ENCODE measurements at places on chromosomes 5 and 9.

- no peak for DNase-seq
Observed at GRCh38 chr5:148686660-148687059, 32.3 kb upstream of the HTR4 start.

DNA sequence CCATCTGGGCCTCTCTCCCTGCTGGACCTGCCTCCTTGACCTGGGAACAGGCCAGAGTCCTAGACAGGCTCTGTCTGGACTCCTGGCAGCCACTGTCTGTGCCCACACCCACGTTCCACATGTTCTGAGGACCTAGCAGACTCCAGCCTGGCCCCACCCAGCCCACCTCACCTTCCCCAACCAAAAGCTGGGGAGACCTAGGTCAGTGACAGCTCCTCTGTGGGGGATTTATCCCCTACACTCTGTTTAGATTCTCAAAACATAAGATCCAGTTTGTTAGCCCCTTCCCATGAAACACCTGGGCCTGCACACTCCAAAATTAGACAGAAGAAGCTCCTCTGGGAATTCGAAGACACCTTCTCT lies 59.8 kb upstream of the ADAMTS2 start:
- no peak for DNase-seq

GRCh38 chr5:143426437-143426991 lies 23.0 kb upstream of the NR3C1 start:
- no peak for DNase-seq

GRCh38 chr9:16282216-16282615 lies 588.3 kb downstream of the BNC2 start:
- no peak for DNase-seq

- no peak for DNase-seq
Observed at GRCh38 chr9:37036371-37036775, 2.3 kb upstream of the PAX5 start.

GRCh38 chr9:115046824-115047223 lies 71.1 kb downstream of the TNC start:
- DNase-seq = no peak

- no peak for DNase-seq
Observed at GRCh38 chr5:59301727-59302126, 591.8 kb downstream of the PDE4D start.

DNA sequence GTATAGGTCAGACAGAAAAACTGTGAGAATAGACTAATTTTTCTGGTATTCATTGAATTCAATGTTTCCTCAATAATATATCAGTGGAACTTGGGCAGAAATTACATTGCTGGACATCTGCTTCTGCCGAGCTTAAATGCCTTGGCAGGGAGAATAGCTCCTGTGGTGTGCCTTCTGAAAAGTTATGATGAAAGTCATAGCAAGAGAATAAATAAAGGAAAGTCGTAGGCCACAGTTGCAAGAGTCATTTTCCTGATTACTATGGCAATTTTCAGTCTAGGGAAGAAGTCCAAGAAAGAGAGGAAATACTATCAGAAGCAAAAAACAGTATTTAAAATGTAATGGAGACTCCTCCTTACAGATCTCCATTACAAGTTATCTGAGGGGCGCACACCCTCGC lies 1596.1 kb upstream of the WWC1 start:
- no peak for DNase-seq

DNA sequence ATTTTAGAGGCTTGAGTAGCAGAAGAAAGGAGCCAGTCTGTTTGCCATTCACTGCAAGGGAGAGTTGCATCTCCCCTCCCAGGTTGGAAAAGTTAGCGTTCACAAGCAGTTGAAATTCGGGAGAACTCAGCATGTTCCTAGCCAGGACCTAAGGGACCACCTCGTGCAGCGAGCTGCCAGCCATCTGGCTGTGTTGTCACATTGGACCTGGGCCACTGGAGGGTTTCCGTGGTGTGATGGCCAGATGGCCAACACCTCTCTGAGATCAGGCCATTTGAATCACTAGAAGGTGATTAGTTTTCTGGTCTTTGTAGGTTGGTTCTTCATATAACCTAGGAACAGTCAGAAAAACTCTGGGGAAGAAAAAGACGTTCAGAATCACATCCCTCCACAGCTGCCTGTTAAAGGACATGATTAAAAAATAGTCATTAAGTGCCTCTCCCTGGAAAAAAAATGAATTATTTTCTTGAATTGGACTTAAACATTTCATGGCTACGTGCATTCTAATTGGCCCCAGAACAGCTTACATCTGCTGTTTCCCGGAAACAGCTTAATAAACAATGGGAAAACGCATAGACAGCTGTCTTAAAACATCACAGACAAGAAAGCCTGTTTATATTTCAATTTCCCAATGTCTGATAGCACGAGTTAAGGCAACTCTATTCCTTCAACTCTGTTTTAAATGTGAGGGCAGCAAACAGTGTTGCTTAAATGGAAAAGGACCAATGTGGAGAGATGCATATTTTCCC lies 303.9 kb downstream of the TENT4A start:
- DNase-seq = no peak
